ENCODE measurements at places on chromosomes 1 and 21.

GRCh38 chr1:153380711-153381110, 5.3 kb upstream of the S100A12 start:
- no peak overlapping the region for H3K27ac ChIP-seq
- H3K4me1 ChIP-seq, result no peaks in the 10 kb centered on the region
- H3K36me3 ChIP-seq, result no peaks in the 10 kb centered on the region
- H3K27me3 ChIP-seq, result no peaks in the 10 kb centered on the region

GRCh38 chr1:54456361-54456760, 50.2 kb upstream of the SSBP3 start:
- no peaks in the 10 kb centered on the region for H3K36me3 ChIP-seq
- H3K4me1 ChIP-seq, result peaks cover 23% of the 10 kb centered on the region
- DNase-seq, result no peak

DNA sequence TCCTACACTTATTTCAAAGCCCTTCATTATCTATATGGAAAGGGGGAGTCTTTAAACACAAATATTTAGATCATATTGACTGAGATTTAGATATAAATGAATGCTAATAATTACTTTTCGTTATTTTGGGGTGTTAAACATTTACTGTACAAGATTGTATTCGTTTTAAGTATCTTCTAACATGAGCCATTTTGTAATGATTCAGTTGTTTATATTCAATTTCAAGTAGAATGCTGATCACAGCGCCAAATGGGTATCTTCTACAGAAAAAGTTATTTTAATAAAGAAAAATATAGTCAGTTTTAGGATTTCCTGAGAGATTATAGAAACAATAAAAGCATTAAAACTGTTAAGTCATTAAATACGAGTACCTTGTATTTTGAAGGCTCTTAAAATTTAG, 104.5 kb upstream of the HNRNPU start:
- peak overlapping the region; percentile 99 for H3K27ac ChIP-seq
- peaks cover 20% of the 10 kb centered on the region for H3K4me1 ChIP-seq
- H3K36me3 ChIP-seq, result no peaks in the 10 kb centered on the region
- no peaks in the 10 kb centered on the region for H3K27me3 ChIP-seq
- DNase-seq, result no peak

DNA sequence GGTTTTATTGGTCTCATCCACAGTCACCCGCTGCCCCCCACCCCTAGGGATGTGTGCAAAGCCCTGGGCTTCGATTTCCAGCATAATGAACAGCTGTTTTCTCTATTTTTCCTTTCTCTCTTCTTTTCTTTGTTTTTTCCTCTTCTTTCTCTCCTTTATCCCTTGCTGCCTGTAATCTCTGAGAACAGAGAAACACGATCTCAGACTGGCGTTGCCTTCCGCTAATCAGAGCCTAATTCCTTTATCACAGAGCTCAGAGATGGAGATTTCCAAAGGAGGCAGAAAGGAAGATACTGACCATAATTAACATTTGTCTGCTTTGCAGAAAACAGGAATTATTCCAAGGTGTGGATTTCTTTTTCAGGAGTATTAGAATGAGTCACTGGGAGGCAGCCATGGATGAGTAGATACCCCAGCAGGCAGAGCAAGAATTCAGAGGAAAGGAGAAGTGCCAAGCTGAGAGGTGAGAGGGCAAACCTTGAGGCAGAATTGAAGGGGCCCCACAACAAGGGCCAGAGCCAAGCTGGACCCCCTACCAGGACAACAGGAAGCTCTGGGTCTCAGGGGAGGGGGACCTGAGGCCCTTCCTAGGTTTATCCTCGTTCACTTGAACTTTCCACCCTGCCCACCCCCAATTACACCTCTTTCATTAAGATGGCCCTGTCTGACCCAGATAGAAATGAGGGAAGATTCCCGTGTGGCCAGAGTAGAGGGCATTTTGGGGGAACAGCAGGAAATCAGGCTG, 33.3 kb downstream of the MATN1 start:
- H3K36me3 ChIP-seq, result no peaks in the 10 kb centered on the region

- H3K27ac ChIP-seq, result peak overlapping the region; percentile 5
- H3K4me1 ChIP-seq, result peaks cover 75% of the 10 kb centered on the region
- no peaks in the 10 kb centered on the region for H3K27me3 ChIP-seq
- H3K4me3 ChIP-seq, result peak overlapping the region; percentile 60
- no peaks in the 10 kb centered on the region for H3K36me3 ChIP-seq
Observed at GRCh38 chr1:41673806-41674205, 189.3 kb upstream of the EDN2 start.

- H3K27me3 ChIP-seq, result no peaks in the 10 kb centered on the region
- H3K4me1 ChIP-seq, result peaks cover 40% of the 10 kb centered on the region
- H3K27ac ChIP-seq, result peak within 1 kb of the TSS; percentile 78
- peaks cover 25% of the 10 kb centered on the region for H3K36me3 ChIP-seq
- peak within 1 kb of the TSS; percentile 93 for H3K4me3 ChIP-seq
Observed at GRCh38 chr1:226738995-226739695, at the start of gene ITPKB. Gene ITPKB, minus strand, starts transcription at chr1:226739282. Its CDS starts 1,824 bp downstream, at chr1:226737458.

DNA sequence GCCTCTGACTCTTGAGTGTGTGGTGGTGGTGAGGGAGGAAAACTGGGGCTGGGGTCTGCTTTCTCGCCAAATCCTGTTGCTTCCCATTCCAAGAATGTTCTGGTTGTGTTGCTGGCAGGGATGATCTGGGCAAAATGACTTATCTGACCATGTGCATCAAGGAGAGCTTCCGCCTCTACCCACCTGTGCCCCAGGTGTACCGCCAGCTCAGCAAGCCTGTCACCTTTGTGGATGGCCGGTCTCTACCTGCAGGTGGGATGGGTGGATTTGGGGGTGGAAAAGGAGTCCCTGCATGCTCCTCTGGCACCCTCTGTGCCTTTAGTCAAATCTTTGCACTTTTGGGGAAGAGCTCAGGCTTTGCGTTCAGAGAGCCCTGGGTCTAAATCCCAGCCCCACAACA, 18.1 kb downstream of the CYP4B1 start:
- no peaks in the 10 kb centered on the region for H3K36me3 ChIP-seq
- no peaks in the 10 kb centered on the region for H3K27me3 ChIP-seq
- no peak overlapping the region for H3K4me3 ChIP-seq
- H3K4me1 ChIP-seq, result no peaks in the 10 kb centered on the region

GRCh38 chr1:171769754-171770153, 11.7 kb upstream of the METTL13 start:
- no peaks in the 10 kb centered on the region for H3K36me3 ChIP-seq
- no peaks in the 10 kb centered on the region for H3K4me1 ChIP-seq
- peaks cover 6% of the 10 kb centered on the region for H3K27me3 ChIP-seq

DNA sequence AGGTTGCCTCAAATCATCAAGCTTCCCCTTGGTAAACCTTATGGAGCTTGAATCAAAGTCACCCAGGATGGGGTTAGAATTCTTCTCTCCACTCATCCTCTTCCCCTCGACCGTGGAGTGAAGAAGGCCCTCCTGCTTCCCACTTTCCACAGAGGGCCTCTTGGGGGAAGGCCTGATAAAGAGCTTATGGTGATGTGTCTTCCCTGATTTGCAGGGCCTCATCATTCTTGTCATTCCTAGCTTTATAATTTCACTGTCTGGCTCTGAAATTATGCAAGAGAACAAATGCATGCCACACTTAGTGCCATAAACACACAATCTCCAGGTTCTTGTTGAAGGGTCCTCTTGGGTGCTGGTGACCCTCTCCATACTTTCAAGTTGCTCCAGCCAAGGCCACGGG, 101.2 kb downstream of the HMGB4 start:
- no peak overlapping the region for H3K4me3 ChIP-seq
- H3K27ac ChIP-seq, result no peak overlapping the region
- no peaks in the 10 kb centered on the region for H3K4me1 ChIP-seq
- H3K27me3 ChIP-seq, result no peaks in the 10 kb centered on the region
- no peaks in the 10 kb centered on the region for H3K36me3 ChIP-seq

GRCh38 chr1:231681006-231681405, 54.4 kb downstream of the DISC1 start:
- H3K27ac ChIP-seq, result no peak overlapping the region
- no peak overlapping the region for H3K4me3 ChIP-seq
- no peaks in the 10 kb centered on the region for H3K27me3 ChIP-seq

DNA sequence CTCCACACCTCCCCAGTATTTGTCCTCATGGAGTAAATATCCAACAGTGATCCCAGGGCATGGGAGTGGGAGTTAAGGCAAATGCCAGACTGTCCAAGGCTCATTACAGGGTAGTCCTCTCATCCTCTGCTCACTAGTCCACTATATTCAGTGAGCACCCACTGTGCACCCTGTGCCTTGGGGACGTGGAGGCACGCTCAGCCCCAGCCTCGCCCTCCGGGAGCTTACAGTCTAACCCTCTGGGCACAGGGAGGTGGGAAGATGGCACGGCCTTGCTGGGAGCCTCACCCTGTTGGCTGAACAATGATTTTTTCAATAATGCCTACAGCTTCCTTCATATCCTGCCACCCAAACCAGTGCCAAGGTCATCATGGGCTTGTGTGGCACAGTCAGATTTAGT, 2.8 kb downstream of the HES2 start:
- H3K27me3 ChIP-seq, result peaks cover 58% of the 10 kb centered on the region
- H3K4me3 ChIP-seq, result no peak overlapping the region
- no peaks in the 10 kb centered on the region for H3K36me3 ChIP-seq
- H3K4me1 ChIP-seq, result peaks cover 8% of the 10 kb centered on the region
- DNase-seq, result no peak
- no peak overlapping the region for H3K27ac ChIP-seq

DNA sequence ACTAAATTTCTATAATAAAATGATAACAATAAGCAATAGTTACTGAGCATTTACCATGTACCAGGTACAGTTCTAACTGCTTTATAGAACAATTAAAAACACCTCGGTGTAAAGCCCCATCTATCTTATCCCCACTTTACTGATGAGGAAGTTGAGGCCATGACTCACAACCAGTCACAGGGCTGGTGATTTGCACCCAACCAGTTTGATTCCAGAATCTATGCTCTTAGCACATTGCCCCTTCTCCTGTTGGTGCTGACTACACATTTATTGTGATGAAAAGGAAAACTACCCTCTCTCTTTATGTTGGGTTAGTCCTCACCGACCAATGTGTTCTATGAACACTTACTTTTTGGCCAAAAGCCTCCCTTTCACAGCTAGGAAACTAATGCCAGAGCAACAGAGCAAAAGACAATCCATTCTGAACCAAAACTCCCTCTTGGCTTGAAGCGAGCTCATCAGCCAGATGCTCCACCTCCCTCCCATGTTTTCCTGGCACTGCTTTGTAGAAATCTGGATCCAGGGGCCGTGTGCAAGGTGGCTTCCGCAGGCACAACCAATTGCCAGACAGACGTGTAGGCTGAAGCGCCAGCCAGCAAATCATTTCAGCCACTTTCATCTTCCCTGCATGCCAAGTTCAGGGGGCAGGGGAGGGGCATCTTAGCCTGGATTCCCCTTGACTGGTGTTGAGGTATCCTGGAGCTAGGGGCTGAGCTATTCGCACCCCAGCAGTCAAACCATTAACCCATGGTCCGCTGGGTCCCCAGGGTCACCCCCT, 32.0 kb upstream of the SLC30A1 start:
- H3K27ac ChIP-seq, result no peak overlapping the region
- DNase-seq, result no peak
- H3K4me3 ChIP-seq, result no peak overlapping the region
- no peaks in the 10 kb centered on the region for H3K4me1 ChIP-seq

- H3K4me1 ChIP-seq, result no peaks in the 10 kb centered on the region
- DNase-seq, result no peak
- no peaks in the 10 kb centered on the region for H3K36me3 ChIP-seq
Observed at GRCh38 chr1:59243550-59243949, 53.3 kb upstream of the FGGY start.

GRCh38 chr1:56436296-56436695, 143.1 kb downstream of the PLPP3 start:
- no peaks in the 10 kb centered on the region for H3K4me1 ChIP-seq
- no peak overlapping the region for H3K27ac ChIP-seq
- H3K27me3 ChIP-seq, result no peaks in the 10 kb centered on the region
- no peaks in the 10 kb centered on the region for H3K36me3 ChIP-seq
- DNase-seq, result no peak

GRCh38 chr1:172003766-172004530, 162.7 kb downstream of the DNM3 start:
- no peaks in the 10 kb centered on the region for H3K36me3 ChIP-seq
- no peak overlapping the region for H3K27ac ChIP-seq
- H3K4me3 ChIP-seq, result no peak overlapping the region
- DNase-seq, result no peak
- H3K4me1 ChIP-seq, result no peaks in the 10 kb centered on the region

- no peaks in the 10 kb centered on the region for H3K4me1 ChIP-seq
- H3K36me3 ChIP-seq, result no peaks in the 10 kb centered on the region
- DNase-seq, result no peak
- no peak overlapping the region for H3K4me3 ChIP-seq
- H3K27me3 ChIP-seq, result no peaks in the 10 kb centered on the region
Observed at GRCh38 chr1:221522529-221522940, 219.4 kb downstream of the DUSP10 start.

DNA sequence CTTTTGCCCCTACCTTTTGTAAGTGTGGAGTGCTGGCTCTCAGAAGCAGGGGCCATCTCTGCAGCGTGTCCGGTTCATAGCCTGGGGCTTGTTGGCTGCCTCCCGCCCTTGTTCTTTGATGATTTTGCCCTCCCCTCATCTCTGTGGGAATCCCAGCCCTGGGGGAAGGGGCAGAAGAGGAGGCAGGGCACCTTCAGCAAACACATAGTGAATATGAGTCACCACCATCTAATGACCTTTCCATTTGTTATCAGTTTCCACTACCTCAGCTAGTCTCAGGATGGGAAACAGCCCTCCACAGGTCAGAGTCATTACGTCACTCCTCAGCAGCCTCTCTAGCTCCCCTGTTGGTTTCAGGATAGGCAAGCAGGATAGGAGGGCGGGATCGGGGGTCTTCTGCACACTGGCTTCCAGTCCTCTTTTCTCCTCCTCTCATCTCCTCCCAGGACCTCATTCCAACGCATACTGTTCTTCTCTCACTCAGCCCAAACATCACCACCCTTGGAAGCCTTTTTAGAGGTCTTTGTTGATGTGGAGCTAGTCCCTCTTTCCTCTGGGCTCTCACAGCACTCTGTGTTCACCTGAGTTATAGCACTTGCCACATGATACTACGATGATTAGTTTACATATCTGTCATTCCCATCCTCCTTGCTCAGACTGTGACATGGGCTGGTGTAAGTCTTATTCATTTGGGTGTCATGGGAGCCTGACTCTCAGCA, 15.8 kb downstream of the GADD45A start:
- no peak for DNase-seq
- no peaks in the 10 kb centered on the region for H3K27me3 ChIP-seq
- no peak overlapping the region for H3K4me3 ChIP-seq
- peak overlapping the region; percentile 22 for H3K27ac ChIP-seq
- H3K4me1 ChIP-seq, result no peaks in the 10 kb centered on the region

GRCh38 chr21:34126691-34127090, 53.3 kb downstream of the MRPS6 start:
- H3K4me3 ChIP-seq, result no peak overlapping the region
- H3K4me1 ChIP-seq, result peaks cover 40% of the 10 kb centered on the region
- no peaks in the 10 kb centered on the region for H3K27me3 ChIP-seq
- H3K36me3 ChIP-seq, result no peaks in the 10 kb centered on the region
- no peak for DNase-seq

DNA sequence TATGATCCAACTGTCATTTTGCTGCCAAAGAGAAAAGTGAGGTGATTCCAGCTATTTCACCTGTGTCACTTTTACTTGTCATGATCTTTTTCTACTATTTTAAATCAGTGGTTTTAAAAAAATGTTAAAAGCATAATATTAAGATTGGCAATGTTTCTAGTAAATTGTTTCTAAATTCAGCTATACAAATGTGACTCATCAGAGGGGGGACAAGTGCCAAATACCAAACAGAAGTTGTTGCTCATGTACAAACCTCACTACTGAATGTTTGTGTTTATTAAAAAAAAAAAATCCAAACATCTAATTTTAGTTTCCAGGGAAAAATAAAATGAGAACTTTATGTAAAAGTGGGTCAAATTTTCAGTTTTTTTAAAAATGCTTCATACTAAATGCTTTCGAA, 346.2 kb upstream of the SNX7 start:
- H3K4me3 ChIP-seq, result no peak overlapping the region
- no peaks in the 10 kb centered on the region for H3K27me3 ChIP-seq
- H3K36me3 ChIP-seq, result no peaks in the 10 kb centered on the region
- no peak for DNase-seq
- H3K27ac ChIP-seq, result no peak overlapping the region
